Tongue (tissue), 3 donors: ENCODE measurements at places on chromosomes 3 and 15. TPM values are rescaled to one million over a fixed set of nuclear protein-coding genes. Genes with fewer than 3 reads are reported as not detected.

DNA sequence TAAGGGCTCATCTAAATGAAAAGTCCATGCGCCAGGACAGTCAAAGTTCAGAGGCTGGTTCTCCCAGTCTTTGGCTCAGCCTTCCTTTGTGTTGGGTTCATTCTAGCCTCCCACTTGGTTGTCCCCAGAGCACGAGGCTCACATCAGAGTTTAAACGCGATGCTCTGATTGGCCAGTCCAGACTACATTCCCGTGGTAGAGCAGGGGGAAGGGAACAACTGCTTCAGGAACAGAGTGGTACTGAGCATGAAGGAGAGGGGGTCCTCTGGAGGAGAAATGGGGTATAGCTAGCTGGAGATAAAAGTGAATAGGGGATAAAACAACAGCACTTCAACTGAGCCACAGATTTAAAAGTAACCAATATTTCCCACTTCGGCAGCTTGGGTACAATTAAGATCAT lies 32.2 kb downstream of the ANAPC13 start:
- DNase-seq = no peak

DNA sequence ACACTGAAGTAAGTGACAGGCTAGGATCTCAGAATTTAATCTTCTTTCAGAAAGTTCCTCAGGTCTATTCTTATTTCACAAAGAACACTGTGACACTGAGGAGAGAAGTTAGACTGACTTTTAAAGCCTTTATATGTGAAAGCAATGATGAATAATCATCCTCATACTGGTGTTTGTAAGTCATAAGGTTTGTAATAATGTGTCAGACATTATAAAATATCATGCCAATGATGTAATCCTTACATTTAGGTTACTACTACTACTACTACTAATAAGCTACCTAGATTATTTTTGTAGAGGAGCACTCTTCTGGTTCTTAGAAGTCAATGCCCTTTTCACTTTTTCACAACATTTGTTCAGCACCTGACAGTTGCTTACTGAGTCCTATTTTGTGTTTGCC lies 33.4 kb downstream of the FANCD2OS start:
- DNase-seq = no peak

GRCh38 chr15:74037171-74038117 lies 42.9 kb downstream of the PML start:
- no peak for DNase-seq

DNA sequence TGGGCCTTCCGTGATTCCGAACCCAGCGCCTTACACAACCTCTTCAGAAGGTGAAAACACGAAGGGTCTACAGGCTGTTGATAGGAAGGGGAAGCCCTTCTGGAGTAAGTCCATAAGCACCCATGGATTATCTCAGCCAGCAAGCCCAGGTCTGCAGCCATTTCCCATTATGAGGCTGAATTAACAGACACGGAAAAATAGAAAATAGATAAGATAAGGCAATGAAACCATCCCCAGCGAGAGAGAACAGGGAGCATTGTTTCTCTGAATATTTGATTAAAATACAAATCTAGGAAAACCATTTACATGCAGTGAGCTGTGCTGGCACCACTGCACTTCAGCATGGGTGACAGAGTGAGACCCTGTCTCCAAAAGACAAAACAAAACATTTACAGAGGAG lies 16.2 kb upstream of the CERS3 start:
- DNase-seq = no peak

GRCh38 chr15:90336705-90337141 lies 15.4 kb upstream of the ZNF774 start:
- no peak for DNase-seq

- no peak for DNase-seq
Observed at GRCh38 chr3:107942951-107943749, 147.7 kb downstream of the CD47 start.

DNA sequence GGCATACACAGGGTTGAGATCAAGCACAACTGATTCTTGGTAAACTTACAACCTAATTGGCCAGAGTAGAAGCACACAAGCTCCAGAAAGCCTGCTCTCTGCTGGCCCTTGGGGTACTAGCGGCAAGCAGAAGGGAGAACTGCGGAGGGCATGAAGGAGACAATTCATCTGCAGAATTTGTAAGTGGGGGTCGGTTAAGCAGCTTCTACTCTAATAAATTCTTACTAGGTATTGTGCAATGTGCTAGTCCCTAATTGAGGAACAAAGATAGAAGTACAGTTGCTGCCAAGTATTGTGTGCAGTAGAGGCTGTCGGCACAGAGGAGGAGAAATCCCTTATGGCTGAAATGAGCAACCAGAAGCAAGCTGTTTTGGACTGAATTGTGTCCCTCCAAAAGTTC lies 91.2 kb upstream of the VEPH1 start:
- DNase-seq = no peak

Gene CASR
- total RNA-seq = not detected

Gene ST8SIA2
- 12.7 TPM for total RNA-seq

Gene SERPINI2
- total RNA-seq = 2.2 TPM

Gene GATA2
- 6.3 TPM for total RNA-seq
